ENCODE measurements at places on chromosomes 2 and 18.

DNA sequence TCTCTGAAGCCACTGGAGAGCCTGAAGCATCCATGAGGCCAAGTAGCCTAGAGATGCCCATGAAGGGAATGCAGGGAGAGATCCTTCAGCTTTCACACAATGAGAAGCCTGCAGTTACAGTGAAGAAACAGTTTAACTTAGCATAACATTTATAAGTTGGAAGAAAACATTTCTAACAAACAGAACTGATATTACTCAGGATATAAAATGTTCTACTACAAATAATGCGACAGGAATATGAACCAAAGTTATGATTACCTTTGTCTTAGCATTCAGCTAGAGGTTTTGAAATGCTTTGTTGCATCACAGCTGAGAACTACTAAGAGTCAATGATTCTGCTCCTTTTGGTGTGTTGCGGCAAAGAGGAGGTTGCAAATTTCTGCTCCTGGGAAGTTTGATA lies 6.9 kb upstream of the KYNU start:
- no peak for DNase-seq

GRCh38 chr2:239696559-239697207 lies 295.9 kb upstream of the HDAC4 start:
- DNase-seq = no peak

GRCh38 chr2:199261936-199262335 lies 195.8 kb downstream of the SATB2 start:
- DNase-seq = no peak

GRCh38 chr2:86788881-86789686 lies 1.6 kb downstream of the CD8A start:
- DNase-seq = peak; percentile 22

GRCh38 chr2:855177-855576 lies 95.5 kb upstream of the SNTG2 start:
- DNase-seq = no peak

GRCh38 chr2:233233618-233234230 lies 17.7 kb upstream of the ATG16L1 start:
- no peak for DNase-seq

DNA sequence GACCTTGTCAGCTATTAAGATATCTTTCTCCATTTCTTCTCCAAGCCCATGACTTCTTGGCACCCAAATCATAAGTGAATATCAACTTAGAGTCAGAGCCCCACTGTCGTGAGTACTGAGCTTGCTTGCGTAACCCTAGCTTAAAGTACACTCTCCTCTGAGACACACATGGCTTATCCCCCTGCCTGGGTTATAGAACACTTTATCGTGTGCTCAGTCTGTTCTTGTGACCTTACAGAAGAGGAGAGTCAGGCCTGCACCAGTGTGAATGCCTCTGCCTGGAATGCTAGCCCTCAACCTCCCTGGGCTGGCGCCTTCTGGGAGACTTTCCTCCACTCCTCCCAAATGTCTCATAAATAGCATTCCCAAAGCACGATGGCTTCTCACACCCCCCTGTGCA lies 79.3 kb downstream of the CEP192 start:
- DNase-seq = no peak
